ENCODE measurements at places on chromosomes 7 and 10.
A peak's percentile ranks its signal among the peaks of the same experiment; 100 is the strongest.

- no peak for DNase-seq
These were observed 7.7 kb downstream of the CHPF2 start for GRCh38 chr7:151239837-151240459.

- DNase-seq, result no peak
These were observed 75.3 kb upstream of the TAS2R16 start for GRCh38 chr7:123070702-123071286.

DNA sequence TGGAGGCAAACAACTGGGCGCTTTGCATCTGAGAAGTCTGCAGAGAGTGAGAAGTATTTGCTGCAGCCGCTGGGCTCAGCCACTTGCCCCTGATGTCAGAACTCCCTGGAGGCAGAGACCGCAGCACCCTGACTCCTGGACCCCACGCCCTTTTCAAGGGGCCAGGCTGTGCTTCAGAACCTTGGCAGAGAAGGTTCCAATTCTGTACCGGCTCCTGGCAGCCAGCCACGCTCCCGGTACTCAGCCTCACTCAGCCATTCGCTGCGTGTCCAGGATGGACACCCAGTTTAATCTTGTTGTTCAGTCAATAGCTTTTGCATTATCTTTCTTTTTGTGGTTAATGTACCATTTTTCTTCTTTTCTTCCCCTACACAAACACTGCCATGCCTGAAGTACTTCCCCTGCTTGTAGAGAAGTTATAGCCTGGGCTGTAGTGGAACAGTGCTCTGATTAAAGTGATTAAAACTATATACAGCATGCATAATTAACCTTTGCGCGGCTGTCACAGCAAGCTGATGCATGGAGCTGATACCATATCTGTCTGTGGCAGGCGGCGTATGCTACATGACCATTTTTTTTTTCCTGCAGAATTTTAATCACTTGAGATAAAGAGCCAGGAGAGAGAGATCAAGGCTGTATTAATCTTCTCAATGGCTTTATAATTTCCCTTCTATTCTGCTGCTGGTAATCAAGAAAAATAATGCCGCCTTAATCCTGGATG is 578.5 kb downstream of the SDK1 start:
- no peak for DNase-seq

GRCh38 chr7:152105205-152105604 is 79.7 kb downstream of the GALNT11 start:
- DNase-seq, result no peak

DNA sequence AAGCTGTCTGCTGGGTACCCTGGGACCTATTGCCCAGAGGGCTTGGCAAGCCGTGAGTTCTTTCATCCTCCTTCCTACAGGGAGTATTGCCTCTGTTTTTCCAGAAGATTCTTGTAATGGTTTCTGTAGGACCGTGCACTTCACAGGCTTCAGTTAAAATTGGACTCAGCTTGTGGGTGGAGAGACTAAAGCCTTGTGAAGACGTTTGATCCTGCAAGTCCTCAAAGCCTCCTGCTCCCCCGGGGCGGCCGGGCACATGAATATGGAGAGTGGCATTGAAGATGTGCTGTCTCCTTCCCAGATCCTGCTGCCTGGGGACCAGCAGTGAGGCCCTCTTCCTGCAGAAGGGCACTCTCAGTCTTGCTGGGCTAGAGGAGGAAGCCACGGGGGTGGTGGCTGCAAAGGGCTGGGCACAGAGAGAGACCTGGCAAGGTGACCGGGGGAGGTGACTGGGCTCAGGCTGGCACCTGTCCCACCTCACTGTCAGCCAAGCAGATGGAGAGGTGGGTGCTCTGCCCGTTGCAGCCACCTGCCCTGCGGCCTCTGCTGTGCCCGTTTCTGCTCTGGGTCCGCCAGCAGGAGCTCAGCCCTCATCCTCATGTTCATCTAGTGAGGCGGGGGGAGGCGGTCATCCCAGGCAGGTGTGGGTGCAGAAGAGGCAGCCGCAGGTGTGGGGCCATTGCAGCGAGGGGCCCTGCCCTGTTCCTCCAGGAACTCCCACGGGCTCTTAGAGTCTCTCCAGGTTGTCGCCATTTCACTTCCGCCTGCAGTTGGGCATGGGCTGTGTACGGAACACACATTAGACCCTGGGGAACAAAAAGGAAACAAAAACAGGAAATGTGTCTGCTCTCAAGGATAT is 55.7 kb downstream of the TMEM209 start:
- DNase-seq, result no peak

- no peak for DNase-seq
These were observed 158.1 kb upstream of the ETV1 start for GRCh38 chr7:14147532-14147931.

- DNase-seq, result no peak
These were observed 2.3 kb downstream of the TMEM184A start for GRCh38 chr7:1553512-1554210.

DNA sequence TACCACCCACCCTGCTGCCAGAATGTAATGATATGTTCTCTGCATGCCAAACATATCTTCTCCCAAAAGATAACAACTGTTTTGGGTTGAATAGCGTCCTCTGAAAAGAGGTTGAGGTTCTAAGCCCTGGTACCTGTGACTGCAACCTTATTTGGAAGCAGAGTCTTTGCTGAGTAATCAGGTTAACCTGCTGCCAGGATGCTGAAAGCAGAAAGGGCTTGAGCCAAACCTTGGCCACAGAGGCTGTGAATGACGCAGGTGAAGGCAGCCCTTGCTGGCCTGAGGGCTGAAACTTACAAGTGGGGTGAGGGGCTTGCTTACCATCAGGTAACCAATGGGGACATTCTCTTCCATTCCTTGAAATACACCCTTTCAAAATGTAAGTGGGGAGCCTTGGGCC is 151.8 kb upstream of the RHEB start:
- DNase-seq, result no peak

- peak; percentile 63 for DNase-seq
These were observed 190.5 kb downstream of the TMEM26 start for GRCh38 chr10:61262486-61263261.

- DNase-seq, result no peak
These were observed 4.6 kb upstream of the NOM1 start for GRCh38 chr7:156944876-156945275.

All from AG04450 (cell line).